Activated CD4-positive, alpha-beta T cell treated with anti-CD3 and anti-CD28 coated beads, Interleukin-2, amount 50 U/mL, for 16 hours (primary cell): ENCODE measurements at places on chromosomes 7 and 10.

GRCh38 chr10:84743483-84743882 lies 415.1 kb downstream of the CCSER2 start:
- DNase-seq, result no peak

GRCh38 chr10:92265687-92266258 lies 25.1 kb downstream of the CPEB3 start:
- DNase-seq, result no peak

DNA sequence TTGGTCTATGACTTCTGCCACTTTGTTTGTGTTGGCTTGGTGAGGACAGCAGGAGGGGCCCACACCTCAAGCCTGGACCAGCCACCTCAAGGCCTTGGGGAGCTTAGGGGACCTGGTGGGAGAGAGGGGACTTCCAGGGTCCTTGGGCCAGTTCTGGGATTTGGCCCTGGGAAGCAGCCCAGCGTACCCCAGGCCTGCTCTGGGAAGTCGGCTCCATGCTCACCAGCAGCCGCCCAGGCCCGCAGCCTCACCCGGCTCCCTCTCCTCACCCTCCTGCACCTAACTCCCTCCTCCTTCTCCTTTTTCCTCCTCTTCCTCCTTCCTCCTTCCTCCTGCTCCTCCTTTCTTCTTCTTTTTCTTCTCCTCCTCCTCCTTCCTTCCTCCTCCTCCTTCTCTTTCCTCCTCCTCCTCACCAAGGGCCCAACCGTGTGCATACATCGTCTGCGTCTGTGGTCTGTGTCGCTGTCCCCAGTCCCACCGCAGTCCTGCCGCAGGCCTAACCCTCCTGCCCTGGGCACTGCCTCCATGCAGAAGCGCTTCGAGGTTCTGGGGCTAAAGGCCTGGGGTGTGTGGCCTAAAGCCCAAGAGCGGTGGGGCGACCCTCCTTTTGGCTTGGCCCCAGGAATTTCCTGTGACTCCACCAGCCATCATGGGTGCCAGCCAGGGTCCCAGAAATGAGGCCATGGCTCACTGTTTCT lies 5.3 kb downstream of the EN2 start:
- no peak for DNase-seq

- no peak for DNase-seq
Observed at GRCh38 chr10:26318672-26319071, 102.1 kb downstream of the GAD2 start.

- DNase-seq, result no peak
Observed at GRCh38 chr10:79049931-79050895, 18.6 kb upstream of the ZMIZ1 start.

DNA sequence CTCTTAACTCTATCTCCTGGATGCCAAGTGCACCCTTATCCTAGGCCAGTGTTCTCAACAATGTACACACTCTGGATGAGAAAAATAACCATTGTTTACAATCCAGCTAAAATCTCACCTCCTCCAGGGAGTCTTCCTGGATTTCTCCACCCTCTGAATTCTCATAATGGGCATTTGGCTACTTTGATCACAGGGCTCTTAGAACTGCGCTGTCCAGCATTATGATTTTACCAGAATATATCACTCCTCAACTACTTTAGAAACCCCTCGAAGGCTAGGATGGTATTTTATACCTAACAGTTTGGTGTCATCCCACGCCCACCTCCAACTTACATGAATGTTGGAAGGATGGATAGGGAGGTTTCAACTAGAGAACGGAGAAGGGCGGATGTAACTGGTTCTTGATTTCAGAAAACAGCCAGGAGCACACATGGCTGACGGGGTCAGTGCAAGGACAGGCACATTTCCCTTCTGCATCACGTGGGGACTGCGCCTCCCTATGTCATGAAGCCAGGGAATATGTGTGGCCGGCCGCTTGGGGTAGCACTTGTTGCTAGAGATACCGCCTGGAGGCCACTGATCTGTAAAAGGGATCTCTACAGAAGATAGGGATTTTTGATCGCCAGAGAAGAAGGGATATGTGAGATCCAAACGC lies 1.2 kb upstream of the ATP6V0E2 start:
- peak; percentile 53 for DNase-seq

DNA sequence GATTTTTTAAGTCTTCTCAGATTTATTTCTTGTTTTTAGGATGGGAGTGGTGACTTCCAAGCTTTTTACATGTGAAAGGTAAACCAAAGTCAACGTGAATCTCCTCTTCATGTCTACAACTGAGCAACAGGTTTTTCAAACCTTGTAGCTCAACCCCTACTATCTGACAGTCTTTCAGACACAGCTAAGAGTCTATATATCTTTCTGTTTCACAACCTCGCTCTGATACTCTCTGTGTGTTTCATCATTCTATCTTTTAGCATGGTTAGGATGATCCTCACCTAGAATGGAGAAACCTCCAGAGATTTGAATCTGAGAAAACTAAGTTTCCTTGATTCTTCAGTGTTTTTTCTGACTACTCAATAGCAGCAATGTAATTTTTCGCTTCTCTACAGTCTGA lies 96.1 kb downstream of the EPDR1 start:
- no peak for DNase-seq

GRCh38 chr7:25009257-25009656 lies 29.3 kb upstream of the OSBPL3 start:
- DNase-seq, result no peak

DNA sequence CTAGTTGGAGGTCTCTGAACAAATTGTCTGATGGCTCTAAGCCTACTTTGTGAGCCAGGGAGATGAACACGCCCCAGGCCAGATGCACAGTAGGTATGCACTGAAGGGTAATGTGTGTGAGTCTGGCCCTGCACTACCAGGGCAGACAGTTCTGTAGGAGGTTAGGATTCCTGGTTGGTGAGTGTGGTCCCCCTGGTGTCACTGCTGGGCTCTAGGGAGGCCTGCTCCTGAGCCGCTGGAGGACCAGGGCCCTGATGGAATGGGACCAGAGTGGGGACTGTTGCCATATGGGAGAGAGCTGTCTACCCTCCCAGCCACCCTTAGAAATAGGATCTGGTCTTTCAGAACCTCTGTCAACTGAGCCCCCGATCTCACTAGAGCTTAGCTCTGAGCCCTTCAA lies 42.0 kb downstream of the CDH23 start:
- no peak for DNase-seq

DNA sequence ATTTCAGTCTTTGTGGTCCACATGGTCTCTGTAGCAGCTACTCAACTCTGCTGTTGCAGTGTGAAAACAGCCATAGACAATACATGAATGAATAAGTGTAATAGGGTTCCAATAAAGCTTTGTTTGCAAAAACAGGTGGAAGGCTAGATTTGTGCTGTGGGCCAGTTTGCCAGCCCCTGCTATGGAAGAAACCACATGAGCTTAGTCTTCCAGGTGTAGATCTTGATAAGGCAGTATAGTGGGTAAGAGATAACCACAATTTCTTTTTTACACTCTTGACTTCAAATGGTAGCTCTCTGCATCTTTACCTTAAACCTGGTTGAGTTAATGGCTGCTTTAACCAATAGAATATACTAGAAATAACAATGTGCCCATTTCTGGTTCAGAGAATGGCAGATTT lies 135.0 kb upstream of the PALS2 start:
- DNase-seq, result no peak

GRCh38 chr7:70432567-70433001 lies 699.4 kb upstream of the GALNT17 start:
- DNase-seq, result no peak

DNA sequence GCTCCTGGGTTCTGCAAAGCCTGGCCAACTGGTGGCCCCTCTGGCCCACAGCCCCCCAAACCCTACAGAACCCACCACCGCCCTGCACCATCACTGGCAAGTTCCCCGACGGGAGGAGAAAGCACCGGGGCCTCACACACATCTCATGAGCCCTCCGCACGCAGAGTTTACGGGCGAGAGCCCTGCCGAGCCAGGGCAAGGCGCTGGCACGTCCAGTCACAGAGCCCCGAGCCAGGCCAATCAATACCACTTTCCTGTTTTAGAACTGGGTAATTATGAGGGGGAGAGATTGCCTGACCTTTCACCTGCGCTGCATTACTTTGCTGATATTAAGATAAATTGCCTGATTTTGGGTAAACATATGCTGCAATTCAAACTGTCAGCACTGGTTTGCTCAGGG lies 113.3 kb downstream of the EBF3 start:
- no peak for DNase-seq

GRCh38 chr10:86301971-86302370 lies 64.6 kb downstream of the GRID1 start:
- DNase-seq, result no peak

- DNase-seq, result no peak
Observed at GRCh38 chr7:121029302-121029701, 40.8 kb downstream of the CPED1 start.

DNA sequence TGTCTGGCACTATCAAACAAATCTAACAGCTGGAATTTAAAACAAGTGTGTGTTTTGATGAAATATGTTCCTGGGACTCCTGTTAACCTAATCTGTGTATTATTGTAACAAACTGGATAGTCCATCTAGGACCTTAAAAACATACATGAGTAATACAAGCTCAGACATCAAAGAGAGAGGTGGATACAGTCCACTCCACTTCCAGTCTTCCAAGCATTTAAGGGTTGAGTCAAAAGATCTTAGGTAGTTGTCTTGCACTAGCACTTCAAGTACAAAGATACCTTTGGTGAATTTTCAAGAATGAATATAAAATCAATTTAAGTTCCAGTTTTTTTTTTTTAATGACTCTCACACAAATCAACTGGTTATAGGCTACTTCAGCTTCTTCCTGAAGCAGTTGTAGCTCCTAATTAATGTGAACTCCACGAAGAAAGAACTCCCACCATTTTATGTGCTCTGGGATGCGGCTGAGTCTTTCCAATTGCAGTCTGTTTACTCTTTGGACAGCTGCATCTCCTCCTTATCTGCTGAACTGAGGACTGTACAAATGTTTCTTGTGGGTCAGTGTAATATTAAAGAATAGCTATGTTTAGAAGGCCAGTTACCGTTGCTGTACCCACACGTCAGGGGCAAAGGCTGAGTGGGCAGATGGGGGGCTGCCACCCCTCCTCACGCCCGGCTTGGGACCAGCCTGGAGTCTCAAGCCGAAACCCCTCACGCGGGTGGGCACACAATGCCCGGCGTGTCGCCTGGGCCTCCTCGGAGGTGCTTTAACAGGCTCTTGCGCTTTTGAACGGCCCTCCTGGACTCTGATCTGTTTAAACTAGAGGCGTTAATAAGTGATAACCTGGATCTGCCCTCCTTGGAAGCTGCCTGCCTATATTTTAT lies 2.9 kb upstream of the IGF2BP3 start:
- no peak for DNase-seq

DNA sequence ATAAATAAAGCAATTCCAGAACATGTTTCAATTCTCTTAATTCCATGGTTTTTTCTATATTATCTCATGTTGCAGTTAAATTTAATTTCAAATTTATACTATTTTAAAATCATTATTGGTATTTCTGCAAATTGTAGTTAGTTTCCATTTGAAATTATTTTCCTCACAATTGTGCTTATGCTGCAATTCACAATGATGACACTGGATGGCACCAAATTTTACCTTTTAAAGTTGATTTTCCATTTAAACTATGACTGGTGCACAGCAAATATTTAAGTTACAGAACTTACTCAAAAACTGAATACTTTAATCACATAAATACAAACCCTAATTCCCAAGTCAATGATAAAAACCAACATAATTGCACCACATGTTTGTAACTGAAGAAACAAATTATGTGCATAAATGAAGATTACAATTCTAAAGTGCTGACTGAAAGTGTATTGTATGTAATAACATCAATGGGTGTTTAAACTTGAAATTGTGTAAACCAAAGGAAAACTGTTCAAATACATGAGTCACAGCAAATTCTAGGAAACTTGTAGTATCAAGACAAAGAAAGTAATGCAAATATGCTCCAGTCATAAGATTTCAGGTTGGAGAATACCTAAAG lies 75.3 kb upstream of the AASS start:
- DNase-seq, result no peak

DNA sequence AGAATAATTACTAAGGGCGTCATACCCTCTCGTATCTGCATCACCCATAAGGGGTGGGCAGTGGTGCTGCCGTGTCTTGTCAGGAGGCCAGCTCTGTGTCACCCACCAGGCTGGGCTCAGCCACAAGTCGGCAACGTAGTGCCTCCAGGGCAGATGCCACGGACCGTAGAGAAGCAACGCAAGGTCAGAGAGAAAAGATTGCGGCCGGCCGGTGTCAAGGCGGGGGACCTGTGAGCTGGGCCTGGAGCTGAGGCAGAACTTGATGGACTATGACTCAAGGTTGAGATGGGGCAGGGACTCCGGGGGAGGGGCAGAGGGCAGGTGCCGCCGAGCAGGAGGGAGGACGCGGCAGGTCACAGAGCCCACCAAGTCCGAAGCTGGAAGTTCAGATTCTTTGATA lies 29.5 kb downstream of the FOXK1 start:
- DNase-seq, result no peak

DNA sequence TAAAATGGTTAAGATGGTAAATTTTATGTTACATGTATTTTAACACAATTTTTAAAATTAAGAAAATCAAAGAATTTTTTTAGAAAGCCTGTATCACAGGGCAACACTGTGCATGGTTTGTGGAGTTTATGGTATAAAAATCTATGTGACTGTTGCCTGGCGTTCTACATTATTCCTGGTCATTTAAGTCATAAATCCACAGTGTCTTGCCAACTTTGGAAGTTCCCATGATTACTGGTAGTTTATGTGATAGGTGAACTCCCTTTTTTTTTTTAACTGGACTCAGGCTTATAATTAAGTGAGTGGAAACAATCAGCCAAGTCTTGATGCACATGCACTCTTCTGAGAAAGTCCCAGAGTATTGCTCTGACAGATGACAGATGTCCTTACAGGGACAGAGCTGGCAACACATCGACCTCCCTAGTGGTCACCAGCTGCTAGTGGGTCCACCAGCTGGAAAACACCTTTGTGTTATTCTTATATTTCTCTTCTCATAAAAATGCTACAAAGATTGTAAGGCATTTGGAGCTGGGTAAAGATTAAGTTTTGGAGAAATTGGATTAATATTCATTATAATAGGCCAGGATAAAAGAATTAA lies 8.8 kb upstream of the STN1 start:
- no peak for DNase-seq

GRCh38 chr7:82163586-82163985 lies 280.0 kb downstream of the CACNA2D1 start:
- DNase-seq, result no peak

GRCh38 chr7:14759785-14760184 lies 142.8 kb downstream of the DGKB start:
- no peak for DNase-seq

GRCh38 chr7:68411742-68412141 lies 1186.5 kb upstream of the AUTS2 start:
- DNase-seq, result no peak

- DNase-seq, result peak; percentile 84
Observed at GRCh38 chr7:42869131-42870020, 42.5 kb downstream of the C7orf25 start.

DNA sequence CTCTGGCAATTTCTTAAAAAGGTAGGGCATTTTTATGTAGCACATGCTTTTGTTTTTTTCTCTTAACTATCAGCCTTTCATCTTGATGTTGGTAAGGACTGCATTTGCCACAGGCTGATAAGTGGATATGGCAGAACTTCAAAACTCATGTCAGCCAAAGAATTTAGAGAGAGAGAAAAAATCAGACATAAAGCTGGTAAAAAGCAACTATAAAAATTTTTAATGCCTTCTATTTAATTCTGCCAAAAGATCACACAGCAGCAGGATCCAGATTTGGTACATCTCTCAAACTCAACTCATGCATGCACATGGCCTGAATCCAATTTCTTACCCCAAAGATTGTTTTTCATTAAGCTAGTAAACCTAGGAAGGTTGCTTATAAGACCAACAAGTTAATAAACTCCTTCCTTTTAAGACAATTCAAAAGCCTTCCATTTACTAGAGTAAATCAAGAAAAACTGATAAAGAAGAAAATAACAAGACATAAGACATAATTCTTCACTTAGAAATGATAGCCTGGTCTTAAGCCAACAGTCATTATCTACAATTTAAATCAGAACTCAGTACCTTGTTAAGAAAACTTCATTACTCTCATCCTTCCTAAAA lies 69.3 kb downstream of the GLI3 start:
- no peak for DNase-seq
